Gastrocnemius medialis (tissue), 4 donors: ENCODE measurements at places on chromosomes 12 and 14. TPM values are rescaled to one million over a fixed set of nuclear protein-coding genes. Genes with fewer than 3 reads are reported as not detected.

The KRT2 gene
- not detected for total RNA-seq

The MLXIP gene
- total RNA-seq, result 89.4 TPM

The IQSEC3 gene
- total RNA-seq, result 0.02 TPM

DNA sequence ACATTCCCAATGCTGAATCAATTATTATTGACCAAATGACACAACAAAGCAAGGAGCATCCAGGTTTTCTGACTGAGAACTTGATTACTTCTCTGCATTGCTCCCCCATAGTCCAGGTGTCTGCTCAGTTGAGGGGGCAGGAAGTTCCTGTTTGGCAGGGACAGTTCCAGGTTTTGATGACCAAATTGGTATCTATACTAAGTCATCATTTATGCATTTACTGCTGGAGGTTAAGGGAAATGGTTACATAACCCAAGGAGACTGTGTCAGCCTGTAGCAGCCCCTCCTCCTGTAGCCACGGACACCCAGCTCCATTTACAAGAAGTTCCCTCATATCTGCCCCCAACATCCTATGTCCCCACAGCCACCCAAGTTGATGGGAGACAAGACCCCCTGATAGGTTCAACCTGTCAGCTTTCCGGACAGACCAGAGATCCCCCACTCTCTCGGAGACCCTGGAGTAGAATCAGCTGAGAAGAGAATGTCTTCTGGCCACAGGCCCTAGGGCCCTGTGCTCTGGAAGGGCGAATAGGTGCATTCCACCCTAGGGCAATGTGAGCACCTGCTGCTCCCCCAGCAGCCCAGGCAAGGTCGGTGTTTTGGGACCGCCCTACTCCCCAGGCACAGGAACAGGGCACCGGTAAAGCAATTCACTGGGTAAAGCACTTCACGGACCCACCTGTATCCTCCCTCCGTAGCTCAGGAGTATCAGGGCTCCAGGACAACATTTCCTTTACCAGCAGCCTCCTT lies 23.6 kb downstream of the IRF2BPL start:
- H3K27me3 ChIP-seq, result no peaks in the 10 kb centered on the region
- DNase-seq, result no peak
- peaks cover 57% of the 10 kb centered on the region for H3K4me1 ChIP-seq
- no peak overlapping the region for H3K27ac ChIP-seq

DNA sequence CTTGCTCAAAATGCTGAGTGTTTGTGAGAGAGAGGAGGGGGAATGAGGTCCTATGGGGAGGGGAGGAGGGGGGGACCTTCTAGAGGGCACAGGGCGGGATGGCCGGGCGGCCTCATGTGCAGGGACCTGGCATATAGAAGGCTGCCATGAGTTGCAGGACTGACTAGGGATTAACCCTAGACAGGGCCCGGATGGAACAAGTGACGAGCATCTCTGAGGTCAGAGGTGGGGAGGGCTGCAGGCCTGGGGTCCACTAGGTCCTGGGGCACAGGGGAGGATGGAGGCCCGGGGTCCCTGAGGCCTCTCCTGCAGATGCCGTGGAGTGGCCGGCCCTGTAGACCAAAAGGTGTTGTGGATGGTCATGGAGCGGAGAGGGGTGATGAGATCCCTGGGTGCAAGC lies 104.0 kb upstream of the EIF5 start:
- H3K4me1 ChIP-seq, result no peaks in the 10 kb centered on the region
- H3K27me3 ChIP-seq, result peaks cover 5% of the 10 kb centered on the region
- H3K4me3 ChIP-seq, result no peak overlapping the region
- no peak for DNase-seq

DNA sequence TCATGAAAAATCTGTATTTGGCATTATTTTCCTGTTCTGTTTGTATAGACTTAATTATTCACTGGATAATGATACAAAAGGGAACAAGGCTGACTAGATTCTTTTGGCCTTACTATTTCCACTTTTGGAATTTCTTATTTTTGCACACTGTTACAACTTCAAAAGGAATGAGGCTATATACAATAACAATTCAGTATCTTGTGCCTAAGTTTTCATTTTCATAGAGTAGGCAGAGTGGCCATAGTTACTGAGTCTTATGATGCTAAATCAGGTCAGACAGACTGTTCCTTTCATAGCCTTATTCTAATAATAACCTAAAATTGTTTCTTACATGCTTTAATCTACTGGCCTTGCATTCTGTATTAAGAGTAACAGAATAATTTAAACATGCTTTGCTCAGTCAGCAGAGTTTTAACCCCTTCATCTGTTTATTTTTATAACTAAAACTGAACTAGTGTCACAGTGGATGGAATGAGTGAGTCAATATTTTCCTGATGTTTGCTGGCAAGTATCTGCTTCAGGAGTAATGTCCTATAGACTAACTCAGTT lies 10.5 kb downstream of the TTC8 start:
- H3K4me1 ChIP-seq, result peaks cover 7% of the 10 kb centered on the region
- H3K27ac ChIP-seq, result no peak overlapping the region
- H3K36me3 ChIP-seq, result no peaks in the 10 kb centered on the region
- DNase-seq, result no peak
- H3K27me3 ChIP-seq, result no peaks in the 10 kb centered on the region

The BMAL2 gene
- total RNA-seq, result 0.97 TPM

The FAR2 gene
- 0.62 TPM for total RNA-seq

The SERPINA9 gene
- total RNA-seq, result not detected

DNA sequence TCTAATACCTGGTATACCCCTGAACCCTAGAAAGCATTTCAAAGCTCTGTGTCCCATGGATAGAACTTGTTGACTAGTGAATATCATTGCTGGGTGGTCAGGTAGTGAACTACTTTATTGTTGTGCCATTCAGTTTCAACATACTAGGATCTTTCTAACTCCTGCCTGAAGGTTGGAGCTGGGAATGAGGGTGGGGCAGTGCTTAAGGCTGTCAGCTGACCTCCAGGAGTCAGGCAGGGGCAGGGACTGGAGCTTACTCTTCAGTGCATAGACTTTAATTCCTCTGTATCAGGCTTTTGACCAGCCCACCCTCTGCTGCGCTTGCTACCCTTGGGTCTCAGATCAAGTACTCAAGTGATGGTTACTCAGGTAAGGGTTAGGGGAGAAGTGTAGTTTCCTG lies 102.6 kb upstream of the RFX4 start:
- DNase-seq, result no peak
- H3K4me1 ChIP-seq, result no peaks in the 10 kb centered on the region
- H3K4me3 ChIP-seq, result no peak overlapping the region
- H3K27me3 ChIP-seq, result no peaks in the 10 kb centered on the region
